ENCODE measurements at places on chromosomes 1 and 21.
A peak's percentile ranks its signal among the peaks of the same experiment; 100 is the strongest.

DNA sequence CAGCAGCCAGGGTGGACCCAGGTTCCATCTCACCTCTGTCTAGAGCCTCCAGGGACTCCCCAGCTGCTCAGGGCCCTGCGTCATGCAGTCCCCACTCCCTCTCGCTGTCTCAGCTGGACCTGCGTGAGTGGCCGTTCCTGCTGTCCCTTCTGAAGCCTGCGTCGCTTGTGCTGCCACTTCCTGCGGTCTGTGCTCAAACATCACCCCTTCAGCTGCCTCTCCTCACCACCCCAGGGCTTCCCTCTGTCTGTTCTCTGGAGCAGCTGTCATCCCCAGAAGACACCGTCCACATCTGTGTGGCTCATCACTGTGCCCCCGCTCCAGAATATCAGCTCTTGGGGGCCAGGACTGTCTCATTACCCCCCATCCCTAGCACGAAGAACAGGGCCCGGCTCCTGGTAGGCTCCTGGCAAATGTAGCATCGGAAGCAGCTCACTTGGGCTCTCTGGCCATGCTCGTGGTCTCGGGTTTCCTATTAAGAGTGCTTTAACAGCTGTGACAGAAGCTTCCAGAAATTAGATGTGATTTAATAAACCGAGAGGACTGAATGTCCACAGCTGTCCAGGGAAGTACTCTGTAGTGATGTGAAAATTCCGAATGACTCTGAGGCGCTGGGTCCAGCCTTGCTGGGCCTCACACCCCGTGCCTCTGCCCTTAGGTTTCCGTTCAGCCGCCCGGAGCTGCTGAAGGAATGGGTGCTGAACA is 3.3 kb downstream of the THAP3 start:
- DNase-seq, result no peak

GRCh38 chr21:43348170-43348766 is 78.7 kb downstream of the SIK1 start:
- no peak for DNase-seq

- no peak for DNase-seq
These were observed 91.9 kb downstream of the URB2 start for GRCh38 chr1:229717786-229718576.

GRCh38 chr1:201591981-201592380 is 53.1 kb downstream of the NAV1 start:
- DNase-seq, result no peak

DNA sequence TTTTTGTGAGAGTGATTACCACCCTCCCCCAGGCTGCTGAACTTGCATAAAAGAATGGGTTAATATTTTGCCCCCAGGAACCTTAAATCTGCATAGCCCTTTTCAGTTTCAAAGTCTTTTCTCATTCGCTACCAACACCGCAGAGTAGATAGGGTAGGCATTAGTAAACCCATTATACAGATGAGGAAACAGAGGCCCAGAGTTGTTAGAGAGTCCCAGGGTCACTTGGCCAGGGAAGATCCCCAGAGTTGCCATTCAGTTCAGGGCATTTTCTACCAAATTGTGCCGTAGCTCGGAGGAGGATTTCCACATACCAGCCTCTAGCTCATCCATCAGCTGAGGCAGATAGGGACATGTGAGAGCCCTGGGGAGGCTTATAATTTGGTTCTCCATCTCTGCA is 40.5 kb downstream of the NEK2 start:
- no peak for DNase-seq

GRCh38 chr1:48817505-48818114 is 40.9 kb upstream of the BEND5 start:
- no peak for DNase-seq

DNA sequence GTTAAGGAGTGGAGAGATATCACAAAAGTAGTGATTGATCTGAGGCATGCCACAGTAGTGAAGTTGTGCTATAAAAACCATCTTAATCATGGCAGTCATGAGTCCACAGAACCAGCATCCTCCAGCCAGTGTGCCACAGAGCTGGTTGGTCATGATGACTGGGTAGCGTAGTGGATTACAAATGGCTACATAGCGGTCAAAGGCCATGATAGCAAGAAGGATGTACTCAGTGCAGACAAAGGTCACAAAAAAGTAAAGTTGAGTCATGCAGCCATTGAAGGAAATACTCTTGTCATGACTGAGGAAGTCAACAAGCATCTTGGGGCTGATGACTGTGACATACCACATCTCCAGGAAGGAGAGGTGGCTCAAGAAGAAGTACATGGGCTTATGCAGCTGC is 6.7 kb downstream of the OR6Y1 start:
- no peak for DNase-seq

- DNase-seq, result no peak
These were observed 132.4 kb downstream of the SDCCAG8 start for GRCh38 chr1:243388276-243388675.

DNA sequence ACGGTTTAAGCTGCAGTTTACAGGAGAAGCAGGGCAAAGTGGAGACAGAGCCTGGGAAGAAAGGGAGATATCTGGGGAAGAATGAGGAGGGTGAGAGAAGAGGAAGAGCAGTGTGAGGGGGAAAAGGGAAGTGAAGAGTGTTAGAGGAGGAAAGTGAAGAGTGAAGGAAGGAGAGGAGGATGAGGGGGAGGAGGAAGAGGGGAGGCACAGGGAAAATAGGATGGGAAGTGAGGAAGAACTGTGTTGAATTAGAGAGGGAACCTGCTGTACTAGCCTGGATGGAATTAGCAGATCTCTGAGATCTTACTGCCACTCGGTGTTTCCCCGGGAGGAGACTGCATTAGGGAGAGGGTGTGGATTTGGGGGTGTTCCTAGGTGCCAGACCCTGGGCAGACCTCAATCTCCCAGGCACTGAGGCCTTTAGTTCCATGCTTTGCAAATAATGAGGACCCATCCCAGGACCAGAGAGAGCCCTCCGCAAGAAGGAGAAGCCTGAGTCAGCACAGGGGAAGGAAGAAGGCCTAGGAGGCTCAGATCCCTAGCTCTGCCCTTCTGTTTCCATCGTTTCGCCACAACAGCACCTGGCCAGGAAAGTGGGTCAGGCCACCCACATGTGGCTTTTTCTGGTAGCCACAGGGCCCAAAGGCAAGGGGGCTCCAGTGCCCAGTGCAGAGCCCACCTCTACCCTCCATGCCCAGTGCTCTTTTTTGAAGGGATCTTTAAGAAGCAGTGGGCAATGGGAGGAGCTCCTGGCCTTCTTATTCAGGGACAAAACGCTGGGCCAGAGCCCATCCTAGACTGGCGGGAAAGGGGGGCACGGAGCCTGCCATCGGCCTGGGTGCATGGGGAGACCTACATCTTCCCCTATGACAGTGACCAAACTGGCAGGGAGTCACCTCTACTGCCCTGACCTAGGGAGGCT is 2.0 kb downstream of the LRRN2 start:
- DNase-seq, result no peak

DNA sequence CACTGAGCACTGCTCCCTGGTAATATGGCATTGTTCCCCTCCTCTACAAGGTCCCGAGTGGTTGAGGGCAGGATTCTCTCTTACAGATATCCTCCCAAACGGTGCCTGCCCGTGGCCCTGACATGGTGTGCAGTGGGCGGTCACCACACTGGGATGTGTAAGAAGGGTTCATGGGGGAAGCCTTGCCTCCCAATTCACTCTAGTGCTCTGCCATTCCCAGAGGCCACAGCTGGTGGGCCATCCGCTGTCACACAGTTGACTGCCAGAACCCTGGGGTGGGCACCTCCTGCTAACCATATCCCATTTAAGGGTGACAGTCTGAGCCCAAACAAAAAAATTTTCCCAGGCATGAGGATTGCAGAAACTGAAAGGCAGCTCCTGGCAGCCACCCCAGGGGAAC is 9.1 kb downstream of the GJA5 start:
- no peak for DNase-seq

- DNase-seq, result no peak
These were observed 664.7 kb upstream of the NEGR1 start for GRCh38 chr1:72946903-72947499.

- DNase-seq, result no peak
These were observed 44.2 kb downstream of the KAZN start for GRCh38 chr1:14642712-14643111.

- DNase-seq, result no peak
These were observed 17.8 kb upstream of the RSBN1 start for GRCh38 chr1:113830039-113830438.

DNA sequence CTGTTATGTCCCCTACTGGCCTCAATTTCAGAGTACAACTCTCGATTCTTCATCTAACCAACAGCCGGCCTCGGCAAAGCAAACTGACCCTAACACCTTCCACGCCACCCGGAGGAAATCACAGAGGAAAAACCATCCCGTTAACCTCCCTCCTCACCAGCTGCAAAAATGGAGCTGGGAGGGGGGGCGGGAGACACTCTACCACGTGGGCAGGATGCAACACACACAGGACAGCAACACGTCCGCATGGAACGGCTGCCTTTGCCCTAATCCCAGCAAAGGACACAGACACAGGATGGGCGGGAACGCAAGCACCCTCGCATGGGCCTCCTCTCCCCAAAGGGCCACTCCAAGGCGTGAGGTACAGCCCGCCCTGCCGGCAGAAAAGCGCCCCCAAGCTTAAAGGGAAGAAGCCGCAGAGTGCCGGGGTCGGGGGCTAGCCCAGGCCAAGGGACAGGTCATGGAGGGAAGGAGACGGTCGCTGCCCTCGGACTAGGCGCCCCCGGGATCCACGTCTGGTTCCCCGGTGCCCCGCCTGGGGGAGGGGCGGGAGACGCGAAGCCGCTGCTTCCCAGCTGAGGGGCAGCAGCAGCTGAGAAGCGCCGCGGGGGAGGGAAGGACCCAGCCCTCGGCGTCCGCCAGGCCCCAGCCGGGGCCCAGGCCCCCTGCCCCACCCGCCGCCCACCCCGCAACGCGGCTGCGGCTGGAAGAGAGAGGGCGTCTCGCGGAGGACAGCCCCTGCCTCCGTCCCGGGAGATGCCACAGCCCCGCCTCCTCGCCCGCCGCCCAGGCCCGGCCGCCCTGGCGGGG is 590 bp downstream of the FOXJ3 start:
- peak; percentile 8 for DNase-seq

GRCh38 chr1:203349773-203350524 is 973 bp downstream of the FMOD start:
- no peak for DNase-seq

GRCh38 chr1:169809370-169810095 is 14.8 kb upstream of the METTL18 start:
- DNase-seq, result no peak

- no peak for DNase-seq
These were observed 33.0 kb downstream of the ACOT7 start for GRCh38 chr1:6360517-6361070.

DNA sequence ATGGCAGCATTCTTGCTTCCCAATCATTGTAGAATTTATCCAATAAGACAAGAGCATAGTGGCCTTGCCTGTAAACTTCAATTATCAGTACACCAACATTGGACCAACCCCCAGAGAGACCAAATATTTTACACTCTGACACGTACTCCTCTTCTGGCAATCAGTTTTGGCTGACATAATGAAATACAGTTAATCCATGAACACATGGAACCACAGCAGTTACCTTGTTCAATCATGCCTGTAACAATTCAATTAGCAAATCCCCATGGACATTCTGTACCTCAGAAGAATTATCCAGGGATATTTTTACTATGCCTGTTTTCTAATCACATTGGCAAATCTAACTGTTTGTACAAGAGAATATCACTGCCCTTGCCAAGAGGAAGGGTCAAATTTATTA is 2162.0 kb downstream of the MRPL39 start:
- no peak for DNase-seq

Data from stimulated activated CD8-positive, alpha-beta memory T cell treated with anti-CD3 and anti-CD28 coated beads, Interleukin-4, amount 100 ng/mL, for 4 hours (primary cell).